ENCODE measurements at places on chromosomes 12 and 14.

DNA sequence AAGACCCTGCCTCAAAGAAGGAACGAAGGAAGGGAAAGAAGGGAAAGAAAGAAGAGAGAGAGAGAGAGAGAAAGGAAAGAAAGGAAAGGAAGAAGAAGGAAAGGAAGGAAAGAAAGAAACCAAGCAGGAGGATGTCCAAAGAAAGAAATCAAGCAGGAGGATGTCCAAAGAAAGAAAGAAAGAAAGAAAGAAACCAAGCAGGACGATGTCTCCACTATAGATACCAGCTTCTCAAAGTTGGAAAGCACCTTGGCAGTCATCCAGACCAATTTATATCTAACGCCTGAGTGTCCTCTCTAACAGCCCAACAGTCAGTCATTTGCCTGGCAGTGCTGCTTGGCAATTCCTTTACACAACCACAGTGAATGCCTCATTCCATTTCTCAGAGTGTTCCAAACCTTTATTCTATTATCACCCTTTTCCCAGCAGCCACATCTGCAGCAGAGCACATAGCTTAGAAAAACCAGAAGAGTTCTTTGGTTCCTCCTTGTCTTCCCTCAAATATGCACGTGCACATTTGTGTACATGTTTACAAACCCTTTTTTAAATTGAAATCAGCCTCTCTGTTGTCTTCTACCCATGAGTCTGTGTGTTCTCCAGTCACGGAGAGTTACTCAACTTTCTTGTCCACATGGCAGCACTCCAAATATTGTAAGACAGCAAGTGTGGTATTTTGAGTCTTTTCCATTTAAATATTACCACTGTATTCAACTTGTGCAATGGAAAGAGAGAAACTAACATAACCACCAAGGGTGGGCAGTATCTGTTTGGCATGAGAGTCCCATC, 138.4 kb downstream of the STXBP6 start:
- DNase-seq = peak; percentile 5

- no peak for DNase-seq
Measured at GRCh38 chr12:95216711-95217376, 423 bp downstream of the FGD6 start.

DNA sequence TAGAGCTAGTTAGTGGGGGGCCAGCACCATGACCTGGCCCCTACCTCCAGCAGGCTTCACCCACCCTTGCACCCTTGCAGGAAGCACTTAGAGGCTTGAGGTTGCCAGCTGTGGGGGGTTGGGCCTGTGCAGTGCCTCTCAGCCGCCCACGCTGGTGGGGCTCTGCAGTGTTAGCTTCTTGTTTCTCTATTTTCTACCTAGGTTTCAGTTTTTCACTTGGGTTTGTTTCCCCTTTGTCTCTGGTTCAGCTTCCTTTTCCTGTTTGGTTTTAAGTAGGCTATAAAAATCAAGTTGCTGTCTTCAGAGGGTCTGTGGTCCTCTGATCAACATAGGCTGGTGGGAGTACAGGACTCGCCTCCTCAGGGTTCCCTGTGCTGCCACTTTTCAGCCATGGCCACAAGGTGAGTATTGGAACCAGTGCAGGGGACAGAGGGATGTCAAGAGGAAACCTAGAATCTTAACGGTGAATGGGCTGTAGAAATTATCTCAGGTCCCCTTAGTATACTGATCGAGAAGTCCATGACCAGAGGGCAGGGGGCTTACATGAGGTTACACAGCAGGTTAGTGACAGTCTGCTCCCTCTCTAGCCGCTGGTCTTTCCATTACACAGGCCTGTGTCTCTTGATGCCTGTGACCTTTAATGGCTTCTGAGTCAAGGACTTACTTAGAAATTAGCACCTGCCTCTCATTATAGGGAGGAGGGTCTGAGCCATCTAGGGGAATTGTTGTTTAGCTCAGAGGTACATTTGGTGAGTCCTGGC, at the start of gene EVL:
Gene EVL (plus strand): TSS at position 312 of the 761 bp plus-strand sequence. CDS start 79 bp downstream, at position 391.
- DNase-seq = no peak

DNA sequence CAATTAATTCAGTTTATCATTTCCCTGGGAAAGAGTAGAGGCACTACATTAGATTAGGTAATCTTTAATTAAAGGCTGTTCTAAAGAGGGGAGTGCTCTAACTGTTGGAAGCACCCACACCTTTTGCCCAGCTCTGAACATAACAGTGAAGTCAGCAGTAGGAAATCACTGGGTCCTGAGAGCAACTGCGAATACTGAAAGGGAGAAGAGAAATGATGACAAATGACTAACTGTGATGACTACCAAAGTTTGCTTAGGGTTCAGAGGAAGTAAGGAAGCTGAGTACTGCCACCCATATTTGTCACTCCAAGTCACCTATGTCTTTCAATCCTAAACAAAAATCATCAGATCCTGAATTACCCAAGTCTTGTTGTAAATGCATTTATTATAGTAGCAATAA, 140.6 kb downstream of the EPS8 start:
- no peak for DNase-seq

- DNase-seq = no peak
Measured at GRCh38 chr12:133233993-133234564, 1.6 kb downstream of the ANHX start.

DNA sequence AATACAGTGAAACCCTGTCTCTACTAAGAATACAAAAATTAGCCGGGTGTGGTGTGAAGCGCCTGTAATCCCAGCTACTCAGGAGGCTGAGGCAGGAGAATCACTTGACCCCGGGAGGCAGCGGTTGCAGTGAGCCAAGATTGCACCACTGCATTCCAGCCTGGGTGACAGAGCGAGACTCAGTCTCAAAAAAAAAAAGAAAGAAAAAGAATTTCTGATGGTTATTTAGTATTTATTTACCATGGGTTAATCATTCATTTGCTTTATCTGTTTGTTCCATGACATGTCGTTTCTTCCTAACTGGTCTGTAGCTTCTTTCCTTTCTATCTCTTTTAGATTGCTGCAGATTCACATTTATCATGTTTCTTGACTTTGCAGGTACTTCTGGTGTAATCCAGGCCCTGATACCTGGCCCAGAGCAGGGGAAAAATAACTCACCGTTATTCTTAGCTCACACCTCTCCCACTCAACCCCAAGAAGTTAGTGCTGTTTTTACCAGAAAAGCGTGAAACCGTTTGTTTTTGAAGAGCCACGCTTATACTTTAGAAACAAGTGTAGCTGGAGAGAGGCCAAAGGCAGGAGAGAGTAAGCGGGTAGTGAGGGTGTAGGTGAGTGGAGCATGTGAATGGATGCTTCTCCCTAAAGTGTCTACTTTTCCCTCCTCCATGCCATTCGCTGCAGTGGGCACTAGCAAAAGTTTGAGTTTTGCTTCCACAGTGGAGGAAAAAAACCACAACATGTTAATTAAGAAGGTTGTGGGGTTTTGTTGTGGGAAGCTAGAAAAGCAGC, 45.4 kb downstream of the SRGAP1 start:
- no peak for DNase-seq

GRCh38 chr14:78959674-78960264, 789.6 kb downstream of the NRXN3 start:
- DNase-seq = peak; percentile 40

DNA sequence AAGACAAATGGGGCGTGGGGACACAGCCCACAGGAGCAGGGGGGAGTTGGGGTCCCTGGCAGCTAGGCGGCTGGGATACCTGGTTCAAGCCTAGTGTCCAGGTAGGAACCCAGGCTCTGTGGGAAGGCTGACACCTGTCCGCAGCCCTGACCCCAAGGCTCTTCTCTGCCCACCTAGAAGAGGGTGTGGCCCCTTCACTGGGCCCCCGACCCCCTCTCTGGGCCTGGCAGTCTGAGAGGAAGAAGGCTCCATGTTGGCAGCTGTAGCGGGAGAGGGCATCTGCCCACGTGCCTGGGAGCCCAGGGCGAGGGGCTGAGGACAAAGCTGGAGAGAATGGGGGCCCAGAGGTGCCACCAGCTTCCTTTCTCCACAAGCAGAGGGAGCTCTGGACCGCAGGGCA, 10.5 kb downstream of the CHGA start:
- no peak for DNase-seq

- DNase-seq = no peak
Measured at GRCh38 chr12:125218952-125219351, 153.7 kb downstream of the AACS start.

DNA sequence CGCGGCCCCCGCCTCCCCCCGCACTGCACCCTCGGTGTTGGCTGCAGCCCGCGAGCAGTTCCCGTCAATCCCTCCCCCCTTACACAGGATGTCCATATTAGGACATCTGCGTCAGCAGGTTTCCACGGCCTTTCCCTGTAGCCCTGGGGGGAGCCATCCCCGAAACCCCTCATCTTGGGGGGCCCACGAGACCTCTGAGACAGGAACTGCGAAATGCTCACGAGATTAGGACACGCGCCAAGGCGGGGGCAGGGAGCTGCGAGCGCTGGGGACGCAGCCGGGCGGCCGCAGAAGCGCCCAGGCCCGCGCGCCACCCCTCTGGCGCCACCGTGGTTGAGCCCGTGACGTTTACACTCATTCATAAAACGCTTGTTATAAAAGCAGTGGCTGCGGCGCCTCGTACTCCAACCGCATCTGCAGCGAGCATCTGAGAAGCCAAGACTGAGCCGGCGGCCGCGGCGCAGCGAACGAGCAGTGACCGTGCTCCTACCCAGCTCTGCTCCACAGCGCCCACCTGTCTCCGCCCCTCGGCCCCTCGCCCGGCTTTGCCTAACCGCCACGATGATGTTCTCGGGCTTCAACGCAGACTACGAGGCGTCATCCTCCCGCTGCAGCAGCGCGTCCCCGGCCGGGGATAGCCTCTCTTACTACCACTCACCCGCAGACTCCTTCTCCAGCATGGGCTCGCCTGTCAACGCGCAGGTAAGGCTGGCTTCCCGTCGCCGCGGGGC, at the start of gene FOS:
Gene FOS (plus strand): TSS at position 407 of the 731 bp plus-strand sequence. CDS start 155 bp downstream, at position 562.
- DNase-seq = peak; percentile 86

- DNase-seq = no peak
Measured at GRCh38 chr12:91947459-91947858, 198.2 kb downstream of the BTG1 start.

DNA sequence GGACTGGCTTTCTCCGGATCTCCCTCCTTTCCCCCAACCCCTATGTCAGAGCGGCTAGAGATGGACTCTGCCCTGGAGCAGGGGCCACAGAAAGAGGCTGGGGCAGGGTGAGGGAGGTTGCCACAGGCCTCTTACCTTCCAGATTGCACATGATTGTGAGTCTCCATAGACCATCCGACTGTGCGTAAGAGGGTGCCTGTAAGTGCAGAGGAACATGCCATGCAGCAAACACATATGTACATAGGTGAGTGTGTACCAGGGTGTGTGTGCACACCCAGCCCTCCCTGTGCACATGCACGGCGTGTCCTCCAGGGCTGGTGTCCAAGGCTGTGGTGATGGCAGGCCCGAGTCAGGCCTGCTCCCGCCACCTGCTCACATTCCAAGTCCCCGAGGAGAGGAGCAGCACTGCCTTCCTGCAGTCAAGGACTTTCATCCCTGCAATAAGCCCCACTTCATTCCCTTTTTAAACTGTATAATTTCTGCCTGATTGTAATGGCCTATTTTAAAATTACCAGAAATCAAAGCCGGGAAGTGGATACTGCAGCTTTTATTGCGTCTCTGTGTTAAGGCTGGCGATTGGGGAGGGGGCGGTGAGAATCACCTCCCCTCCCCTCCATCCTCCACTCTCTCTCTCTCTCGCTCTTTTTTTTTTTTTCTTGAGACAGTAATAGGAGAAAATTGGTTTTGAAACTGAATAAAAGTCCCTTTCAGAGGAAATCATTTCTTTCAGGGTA, 28.5 kb downstream of the FAM222A start:
- DNase-seq = no peak

DNA sequence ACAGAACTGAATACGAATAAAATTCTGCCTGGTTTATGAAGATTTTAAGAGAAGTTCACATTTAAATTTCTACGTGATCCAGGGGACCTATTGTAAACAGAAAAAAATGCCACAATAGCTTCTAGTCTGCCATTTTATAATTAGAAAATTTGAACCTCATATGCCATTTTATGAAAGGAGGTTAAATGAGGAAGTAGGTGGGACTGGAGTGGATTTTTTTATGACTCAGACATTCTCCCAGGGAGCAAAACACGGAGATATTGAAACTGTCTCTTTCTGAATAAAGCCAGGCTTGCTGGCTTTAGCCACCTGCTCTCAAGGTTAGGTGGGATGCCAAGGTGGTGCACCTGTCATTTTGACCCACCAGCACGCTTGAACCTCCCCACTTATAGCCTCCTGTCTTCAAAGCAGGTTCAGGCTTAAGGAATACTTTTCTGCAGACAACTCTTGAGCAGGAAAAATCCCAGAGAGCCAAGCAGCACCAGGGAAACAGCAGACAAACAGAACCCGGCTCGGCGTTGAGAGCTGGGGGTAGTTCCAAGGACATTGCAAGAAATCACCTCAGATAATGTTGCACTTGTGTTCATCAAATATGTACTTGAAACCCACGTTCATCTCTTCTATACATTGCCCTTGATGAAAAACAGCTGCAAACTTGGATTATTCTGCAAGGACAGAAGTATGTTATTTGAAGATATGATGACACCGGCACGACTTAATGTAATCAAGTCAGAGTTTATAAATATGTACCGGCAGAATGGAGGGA, 203.7 kb downstream of the PPM1H start:
- DNase-seq = no peak

DNA sequence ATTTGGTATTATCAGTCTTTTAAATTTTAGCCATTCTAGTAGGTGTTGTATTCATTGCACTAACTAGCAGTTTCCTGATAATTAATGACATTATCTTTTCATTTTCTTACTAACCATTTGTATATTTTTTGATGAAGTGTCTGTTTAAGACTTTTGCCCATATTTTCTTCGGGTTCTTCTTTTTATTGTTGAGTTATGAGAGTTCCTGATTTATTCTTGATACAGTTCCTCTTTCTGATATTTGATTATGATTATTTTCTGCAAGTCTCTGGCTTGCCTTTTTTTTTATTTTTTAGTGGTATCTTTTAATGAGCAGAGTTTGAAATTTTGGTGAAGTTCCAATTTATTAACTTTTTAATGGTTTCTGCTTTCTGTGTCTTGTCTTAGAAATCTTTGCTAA, 6.2 kb upstream of the RNU6-7 start:
- DNase-seq = no peak

DNA sequence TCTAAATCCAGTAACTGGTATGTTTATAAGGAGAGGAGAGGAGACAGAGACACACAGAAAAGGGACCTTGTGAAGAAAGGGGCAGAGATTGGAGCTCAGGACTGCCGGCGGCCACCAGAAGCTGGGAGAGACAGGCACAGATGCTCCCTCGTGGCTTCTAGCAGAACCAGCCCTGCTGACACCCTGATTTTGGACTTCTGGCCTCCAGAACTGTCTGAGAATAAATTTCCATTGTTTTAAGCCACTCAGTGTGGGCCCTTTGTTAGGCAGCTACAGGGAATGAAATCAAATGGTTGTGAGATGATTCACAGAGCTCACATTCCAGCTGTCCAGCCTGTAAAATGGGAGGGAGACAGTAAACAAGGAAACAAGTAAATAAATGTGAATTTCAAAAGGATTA, 47.6 kb downstream of the TMEM132C start:
- no peak for DNase-seq

GRCh38 chr12:2937500-2937899, 21.7 kb upstream of the TEAD4 start:
- DNase-seq = no peak

GRCh38 chr12:121614872-121615467, 11.4 kb upstream of the ORAI1 start:
- no peak for DNase-seq

- DNase-seq = no peak
Measured at GRCh38 chr12:31558521-31558920, 32.4 kb downstream of the DENND5B start.
